Hematopoietic multipotent progenitor cell treated with erythropoietin and hydrocortisone succinate and interleukin-3 and kit ligand, for 17 days (in vitro differentiated cells): ENCODE measurements at places on chromosomes 2 and 18.
A peak's percentile ranks its signal among the peaks of the same experiment; 100 is the strongest.

DNA sequence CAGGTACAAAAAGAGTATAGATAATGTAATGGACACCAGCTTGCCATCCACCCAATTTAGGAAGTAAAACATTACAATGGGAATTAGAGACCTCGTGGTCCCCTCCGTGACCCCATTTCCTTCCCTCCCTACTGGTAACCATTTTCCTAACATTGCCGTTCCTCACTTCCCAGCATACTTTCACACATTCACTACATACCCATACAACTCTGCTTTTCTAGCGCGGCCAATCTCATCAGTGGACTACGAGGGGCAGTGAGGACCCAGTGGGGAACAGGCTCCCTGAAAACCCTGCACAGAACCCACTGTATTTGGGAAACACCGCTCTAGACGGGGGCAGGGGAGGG lies 1.1 kb downstream of the ENOSF1 start:
- DNase-seq, result no peak

DNA sequence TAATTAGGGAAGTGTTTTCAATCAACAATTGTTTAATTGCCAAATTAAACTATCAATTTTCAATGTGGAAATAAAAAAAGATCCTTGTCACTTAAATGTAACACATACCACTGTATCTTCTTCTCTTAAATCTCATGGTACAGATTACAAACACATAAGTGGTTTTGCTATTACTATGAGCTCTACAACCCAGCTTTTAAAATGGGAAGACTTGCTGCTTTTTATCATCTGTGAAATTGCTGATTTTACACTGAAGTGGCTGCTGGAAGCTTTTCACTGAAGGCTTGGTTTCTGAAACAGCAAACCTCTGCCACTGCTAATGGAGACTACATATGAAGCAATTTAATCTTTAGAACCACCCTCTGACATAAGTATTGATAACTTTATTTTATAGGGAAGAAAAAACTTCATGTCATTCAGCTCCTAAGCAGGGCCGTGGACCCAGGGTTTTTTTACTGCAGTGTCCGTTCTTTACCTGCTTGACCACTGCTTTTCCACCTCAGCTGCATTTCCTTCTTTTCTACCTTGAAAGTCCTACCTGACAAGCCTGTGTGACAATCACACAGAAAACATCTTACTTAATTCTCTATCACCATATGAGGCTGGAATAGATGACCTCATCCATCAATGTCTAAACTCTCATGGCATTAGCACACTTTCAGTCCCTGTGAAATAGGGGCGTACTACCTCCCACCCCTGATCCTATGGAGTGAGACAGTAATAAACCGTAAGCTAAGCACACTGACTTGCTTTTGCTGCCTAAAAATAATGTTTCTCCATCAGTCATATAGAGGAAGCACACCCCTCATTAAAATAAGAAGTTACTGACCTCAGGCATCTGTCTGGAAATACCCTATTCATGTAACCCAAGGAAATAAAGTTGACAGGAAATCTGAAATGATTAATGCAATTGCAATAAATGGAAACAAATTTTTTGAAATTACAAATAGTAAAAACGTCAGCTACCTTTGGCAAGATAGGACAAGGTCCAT lies 19.2 kb upstream of the SLC8A1 start:
- DNase-seq, result no peak

DNA sequence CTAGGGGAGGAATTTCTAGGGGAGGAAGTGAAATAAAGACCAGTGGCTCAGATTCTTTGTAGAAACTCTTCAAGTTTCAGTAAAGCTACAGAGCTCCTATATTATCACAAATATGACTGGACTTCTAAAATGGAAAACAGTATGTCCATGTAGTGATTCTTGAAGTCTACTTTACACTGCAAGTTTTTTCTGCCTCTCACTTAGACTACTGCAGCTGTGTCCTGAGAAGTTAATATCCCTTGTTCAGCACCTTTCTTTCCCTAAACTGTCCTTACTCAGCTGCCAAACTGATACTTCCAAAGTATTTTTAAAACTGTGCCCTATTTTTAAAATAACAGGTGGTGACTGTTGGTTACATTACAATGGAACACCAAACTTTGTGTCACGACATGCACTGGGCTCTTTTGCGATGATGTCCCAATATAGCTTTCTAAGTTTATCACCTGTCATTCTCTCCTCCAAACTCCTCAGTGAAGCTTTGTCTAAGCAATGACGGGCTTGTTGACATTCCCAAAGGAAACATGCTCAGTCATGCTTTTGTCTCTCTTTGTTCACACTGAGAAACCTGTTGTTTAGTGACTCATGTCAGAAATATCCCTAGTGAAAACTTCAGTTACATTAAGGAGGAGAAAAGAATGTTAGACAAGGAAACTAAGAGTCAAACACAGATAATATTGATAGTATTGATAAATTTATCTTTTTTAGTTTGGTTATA lies 341.1 kb downstream of the ARL6IP6 start:
- DNase-seq, result no peak

GRCh38 chr18:76721207-76721996 lies 101.0 kb upstream of the ZNF236 start:
- DNase-seq, result no peak

DNA sequence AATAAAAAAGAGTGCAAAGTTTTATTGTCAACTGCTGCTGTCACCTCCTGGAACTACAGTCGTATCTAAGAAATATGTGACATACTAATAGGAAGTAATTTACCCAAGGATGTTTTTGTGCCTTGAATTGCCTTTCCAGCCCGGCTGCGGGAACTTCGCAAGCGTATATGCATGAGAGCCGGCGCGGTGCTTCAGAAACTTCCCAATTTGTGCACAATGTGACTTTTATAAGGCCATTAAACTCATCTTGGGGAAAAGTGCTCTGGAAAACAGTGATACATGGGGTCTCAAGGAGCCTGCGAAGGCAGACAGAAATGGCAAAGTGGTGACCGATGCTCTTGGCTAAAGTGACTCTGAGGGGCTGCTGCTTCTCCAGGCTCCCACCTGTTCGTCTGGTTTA lies 41.7 kb upstream of the CELF4 start:
- DNase-seq, result no peak

DNA sequence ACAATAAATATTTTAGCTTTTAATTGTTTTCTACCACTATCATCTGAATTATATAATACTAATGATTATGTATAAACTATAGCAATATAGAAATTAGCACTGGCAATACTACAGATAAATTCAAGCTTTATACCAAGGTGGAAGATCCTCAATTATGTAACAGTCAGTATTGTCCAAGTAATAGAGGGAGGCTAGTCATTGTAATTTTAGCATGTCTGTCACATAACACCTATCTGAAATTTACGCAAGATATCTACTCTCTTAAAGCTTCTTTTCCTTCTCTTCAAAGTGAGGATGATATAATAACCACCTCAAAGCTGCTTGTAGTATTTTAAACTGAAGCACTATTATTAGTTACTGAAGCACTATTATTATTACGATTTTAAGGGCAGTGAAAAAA lies 12.2 kb downstream of the KCNJ3 start:
- DNase-seq, result no peak

- DNase-seq, result no peak
These were observed 302.2 kb upstream of the DDX18 start for GRCh38 chr2:117512307-117512706.

DNA sequence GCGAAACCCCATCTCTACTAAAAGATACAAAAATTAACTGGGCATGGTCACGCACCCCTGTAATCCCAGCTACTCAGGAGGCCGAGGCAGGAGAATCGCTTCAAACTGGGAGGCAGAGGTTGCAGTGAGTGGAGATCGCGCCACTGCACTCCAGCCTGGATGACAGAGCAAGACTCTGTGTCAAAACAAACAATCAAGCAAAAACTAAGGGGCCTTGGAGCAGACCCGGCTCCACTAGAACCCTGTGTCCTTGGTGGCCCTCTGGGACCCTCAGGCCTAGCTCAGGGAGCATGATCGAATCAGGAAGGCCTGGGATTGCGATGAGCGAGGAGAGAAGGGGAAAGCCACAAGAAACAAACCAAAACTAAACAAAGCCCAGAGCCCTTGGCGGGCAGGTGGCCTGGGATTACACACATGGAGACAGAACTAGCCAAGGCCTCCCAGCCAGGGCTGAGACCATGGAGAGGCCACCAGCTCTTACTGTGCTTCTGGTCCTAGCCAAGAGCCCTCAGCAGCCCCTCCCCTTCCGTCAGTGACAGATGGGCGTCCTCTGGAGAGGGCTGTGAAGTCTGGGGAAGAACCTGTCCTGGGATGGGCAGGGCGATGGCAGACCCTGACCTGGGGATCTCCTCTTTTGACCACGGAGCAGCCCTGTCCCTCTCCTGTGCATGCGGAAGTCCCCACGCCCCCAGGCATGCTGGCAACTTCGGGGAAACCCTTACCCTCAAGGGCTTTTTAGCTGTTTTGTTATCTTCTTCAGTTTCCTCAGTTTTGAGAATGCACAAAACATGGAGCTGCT lies 27.4 kb upstream of the CATIP start:
- no peak for DNase-seq

DNA sequence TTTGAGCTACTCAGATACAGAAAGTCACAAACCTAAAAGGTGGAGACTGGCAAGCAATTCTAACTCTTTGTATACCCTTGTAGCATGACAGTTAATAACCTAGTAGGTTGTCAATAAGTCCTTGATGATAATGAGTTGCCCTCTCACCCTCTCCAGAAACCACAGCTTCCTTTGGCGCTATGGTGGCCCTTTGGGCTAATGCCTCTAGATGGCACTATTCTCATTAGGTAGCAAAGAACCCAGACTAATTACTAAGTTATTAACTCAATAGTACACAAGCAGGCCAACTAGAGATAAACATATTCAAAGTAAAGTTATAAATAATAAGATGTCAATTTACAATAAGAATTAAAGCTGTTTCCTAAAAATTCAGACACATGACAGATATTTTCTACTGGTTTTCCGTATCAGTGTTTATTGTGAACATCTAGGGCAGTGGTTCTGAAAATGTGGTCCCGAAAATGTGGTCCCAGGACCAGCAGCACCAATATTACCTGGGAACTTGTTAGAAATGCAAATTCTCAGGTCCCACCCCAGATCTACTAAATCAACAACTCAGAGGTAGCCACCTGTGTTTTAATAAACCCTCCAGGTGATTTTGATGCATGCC lies 41.1 kb downstream of the LDAH start:
- peak; percentile 40 for DNase-seq

GRCh38 chr2:128520791-128521190 lies 202.1 kb upstream of the HS6ST1 start:
- DNase-seq, result no peak

DNA sequence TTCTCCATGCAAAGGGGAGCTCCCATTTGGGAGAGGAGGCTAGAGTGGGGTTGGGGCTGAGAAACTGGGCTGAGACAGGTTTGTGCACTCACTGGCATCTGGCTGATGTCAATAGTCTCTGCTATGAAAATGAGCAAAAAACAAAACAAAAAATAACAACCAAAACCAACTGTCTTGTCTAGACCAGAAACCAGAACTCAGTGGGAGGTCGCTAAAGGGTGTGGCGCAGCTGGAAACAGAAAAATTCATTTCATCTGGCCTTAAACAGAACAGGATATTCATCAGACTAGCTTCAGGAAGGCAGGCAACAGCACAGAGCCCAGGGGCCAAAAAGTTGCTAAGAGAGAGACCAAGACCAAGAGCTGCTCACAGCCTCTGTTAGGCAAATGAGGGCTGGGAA lies 126.1 kb downstream of the THNSL2 start:
- no peak for DNase-seq

GRCh38 chr2:103669531-103669930 lies 907.7 kb downstream of the TMEM182 start:
- DNase-seq, result no peak

- DNase-seq, result no peak
These were observed 234.8 kb upstream of the RAB6C start for GRCh38 chr2:129744649-129745048.

DNA sequence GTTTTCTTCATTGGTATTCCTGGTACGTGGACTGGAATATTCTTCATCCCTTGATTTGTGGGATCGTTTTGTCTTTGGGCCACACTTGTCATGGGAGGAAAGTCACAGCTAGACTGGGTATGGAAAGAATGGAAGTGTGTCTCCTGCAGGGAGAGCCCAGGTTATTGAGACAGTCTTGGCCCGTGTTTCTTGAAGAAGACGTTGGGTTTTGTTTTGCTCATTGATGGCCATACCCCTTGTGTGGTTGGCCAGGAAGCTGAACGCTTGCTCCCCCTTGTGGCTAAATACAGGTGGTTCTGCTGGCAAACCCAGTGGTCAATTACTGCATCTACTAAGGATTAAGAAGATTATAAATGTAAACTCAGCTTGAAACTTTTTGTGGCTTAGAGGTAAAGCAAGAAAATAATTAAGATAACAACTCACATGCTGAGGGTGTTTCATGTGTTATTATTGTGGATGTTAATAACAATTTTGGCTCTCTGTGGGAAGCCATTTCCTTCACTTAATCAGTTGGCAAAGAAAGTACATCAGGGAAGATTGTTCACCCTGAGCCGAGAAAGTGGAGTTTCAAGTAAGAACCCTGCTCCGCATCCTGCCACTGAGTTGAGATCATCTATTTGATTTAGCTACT lies 91.8 kb downstream of the NEDD4L start:
- DNase-seq, result peak; percentile 87

- no peak for DNase-seq
These were observed 219.6 kb downstream of the LTBP1 start for GRCh38 chr2:33166287-33166881.

- no peak for DNase-seq
These were observed 50.1 kb downstream of the CD226 start for GRCh38 chr18:69897397-69898108.

- DNase-seq, result peak; percentile 65
These were observed 3.1 kb downstream of the PAIP2B start for GRCh38 chr2:71223767-71224333.

DNA sequence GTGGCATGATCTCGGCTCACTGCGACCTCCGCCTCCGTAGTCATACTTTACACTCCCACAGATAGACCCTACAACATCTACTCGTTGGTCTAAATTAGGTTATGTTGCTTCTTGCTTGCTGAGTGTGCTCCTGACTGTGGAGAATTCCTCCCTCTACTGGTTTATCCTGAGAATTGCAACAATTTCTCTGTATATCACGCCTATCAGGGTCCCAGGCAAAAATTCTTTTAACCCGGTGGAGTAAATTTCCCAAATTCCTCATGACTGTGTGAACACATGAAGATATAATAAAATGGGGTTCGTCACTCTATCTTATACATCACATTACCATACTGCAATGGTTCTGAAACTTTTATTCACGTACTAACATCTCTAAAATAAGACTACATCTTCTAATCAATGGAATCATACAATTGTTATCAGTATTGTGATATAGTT lies 156.7 kb downstream of the EVA1A start:
- DNase-seq, result peak; percentile 35

DNA sequence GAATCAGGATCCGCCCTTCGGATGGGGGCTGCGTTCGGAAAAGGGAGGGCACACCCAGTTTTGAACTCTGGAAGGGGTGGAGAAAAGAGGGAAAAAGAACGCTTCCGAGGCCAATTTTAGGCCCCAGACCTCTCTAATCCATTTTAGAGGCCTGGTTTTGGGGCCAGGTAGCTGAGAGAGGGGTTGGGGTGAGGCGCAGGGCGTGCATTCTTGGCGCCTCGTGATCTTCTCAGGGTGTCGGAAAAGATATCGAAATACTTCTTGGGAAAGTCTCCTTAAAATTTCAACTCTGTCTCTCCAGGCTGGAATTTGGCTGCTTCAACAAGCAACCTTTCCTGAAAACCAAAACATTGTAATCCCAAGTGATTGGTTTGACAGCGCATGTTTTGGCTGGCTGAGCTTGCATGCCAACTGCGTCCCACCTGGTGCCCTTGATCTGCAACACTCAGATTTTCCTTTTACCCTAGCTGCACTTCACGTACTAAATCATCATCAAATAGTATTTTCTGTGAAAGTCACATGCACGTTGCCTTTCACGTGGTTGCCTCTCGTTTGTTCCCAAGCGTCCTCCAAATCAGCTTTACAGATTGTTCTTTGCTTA lies 864 bp upstream of the XPO1 start:
- no peak for DNase-seq

- no peak for DNase-seq
These were observed 129.5 kb upstream of the NYAP2 start for GRCh38 chr2:225270053-225270452.
